ENCODE measurements at places on chromosomes 4 and X.
A peak's percentile ranks its signal among the peaks of the same experiment; 100 is the strongest.

DNA sequence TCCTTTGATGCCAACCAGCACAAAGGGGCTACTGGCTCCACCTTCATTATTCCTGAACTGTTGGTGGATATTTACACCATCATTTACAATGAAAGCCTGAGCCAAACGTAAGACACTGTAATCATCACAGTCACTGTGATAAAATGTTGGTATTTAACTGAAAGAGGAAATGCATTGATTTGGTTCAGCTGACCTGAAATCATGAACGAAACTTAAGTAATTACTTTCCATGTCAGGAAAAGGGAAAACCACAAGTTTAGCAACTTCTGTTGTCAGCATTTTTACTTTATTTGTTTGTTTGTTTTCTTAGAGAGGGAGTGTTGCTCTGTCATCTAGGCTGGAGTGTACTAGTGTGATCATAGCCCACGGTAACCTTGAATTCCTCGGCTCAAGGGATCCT lies 247.8 kb upstream of the FAM47A start:
- no peak for DNase-seq

- DNase-seq: peak; percentile 90
These were observed 665.6 kb upstream of the PRKX start for GRCh38 chrX:4379071-4379470.

- DNase-seq: peak; percentile 15
These were observed 181.0 kb upstream of the KCNIP4 start for GRCh38 chr4:22129454-22130029.

DNA sequence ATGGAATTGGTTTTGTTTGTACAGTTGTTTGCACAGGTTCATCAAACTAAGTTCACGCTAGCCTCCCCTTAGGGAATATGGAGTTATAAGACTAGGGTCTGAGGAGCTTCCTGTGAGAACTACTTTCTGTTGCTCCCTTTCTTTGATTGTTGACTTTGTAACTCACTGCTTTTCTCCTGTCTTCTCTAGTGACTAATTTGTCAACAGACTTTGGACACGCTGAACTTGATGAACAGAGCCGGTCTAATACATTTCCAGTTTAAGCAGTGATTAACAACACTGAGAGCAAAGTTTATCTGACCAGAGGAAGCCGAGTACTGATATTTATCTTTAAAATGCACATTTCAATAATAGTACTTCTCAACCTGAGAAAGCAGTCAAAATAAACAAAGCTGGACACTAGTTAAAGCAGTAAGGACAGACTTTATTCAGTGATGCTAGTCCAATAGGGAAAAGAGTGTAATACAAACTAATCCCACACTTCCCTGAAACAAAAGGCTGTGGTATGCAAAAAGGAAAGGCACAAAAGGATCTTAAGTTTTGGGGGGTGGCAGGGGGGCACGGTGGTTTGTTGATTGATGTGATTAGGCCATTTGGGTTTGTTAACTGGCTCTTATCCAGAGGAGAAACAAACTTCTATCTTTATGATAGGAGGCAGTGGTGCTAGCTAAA lies 2.7 kb upstream of the NUDT9 start:
- no peak for DNase-seq

GRCh38 chr4:140637836-140638235 lies 69.1 kb upstream of the UCP1 start:
- DNase-seq: no peak
